NCI-H2081 (cell line): ENCODE measurements at places on chromosomes 3 and 15.
A peak's percentile ranks its signal among the peaks of the same experiment; 100 is the strongest.

GRCh38 chr3:16671690-16672089, 66.5 kb upstream of the DAZL start:
- no peak for DNase-seq

DNA sequence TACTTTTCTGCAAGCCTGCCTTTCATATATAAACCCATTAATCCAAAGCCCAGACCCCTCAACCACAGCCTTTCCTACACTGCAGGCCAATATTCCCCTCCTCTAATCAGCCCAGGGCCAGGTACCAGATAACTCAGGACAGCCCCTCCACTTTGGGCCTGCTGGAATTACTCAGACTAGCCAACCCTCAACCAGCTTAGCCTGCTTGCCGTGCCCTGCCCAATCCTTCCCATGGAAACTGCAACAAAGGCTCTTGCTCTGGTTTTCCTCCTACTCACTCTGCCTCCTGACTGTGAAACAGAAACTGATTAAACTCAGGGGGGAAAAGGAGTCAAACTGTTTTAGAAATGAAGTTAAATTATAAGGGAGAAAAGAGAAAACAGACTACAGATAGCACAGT, 248.1 kb downstream of the KLF13 start:
- DNase-seq, result no peak

DNA sequence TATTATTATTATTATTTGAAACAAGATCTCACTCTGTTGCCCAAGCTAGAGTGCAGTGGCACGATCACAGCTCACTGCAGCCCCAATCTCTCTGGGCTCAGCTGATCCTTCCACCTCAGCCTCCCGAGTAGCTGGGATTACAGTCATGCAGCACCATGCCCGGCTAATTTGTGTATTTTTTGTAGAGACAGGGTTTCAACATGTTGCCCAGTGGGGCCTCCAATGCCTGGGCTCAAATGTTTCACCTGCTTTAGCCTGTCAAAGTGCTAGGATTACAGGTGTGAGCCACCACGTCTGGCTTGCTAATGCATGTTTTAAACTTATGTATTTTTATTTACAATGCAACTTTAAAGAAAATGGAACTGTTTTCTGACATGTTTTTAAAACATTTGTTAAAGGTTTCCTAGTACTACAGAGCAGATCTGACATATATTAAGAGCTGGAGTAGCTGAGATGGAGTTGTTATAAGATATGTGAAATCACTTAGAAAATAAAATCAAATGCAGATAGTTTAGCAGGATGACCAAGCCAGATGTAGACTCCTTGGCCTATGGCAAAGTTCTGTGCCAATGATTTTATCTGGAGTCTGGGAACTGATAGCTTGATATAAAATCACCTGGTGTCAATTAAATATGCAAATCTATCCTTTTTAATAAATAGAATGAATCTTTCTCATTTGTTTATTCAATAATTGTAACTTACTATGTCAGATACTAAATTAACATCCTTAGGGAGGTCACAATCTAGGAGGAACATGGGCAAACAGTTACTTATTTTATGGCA, 310.1 kb upstream of the NAALADL2 start:
- peak; percentile 94 for DNase-seq

DNA sequence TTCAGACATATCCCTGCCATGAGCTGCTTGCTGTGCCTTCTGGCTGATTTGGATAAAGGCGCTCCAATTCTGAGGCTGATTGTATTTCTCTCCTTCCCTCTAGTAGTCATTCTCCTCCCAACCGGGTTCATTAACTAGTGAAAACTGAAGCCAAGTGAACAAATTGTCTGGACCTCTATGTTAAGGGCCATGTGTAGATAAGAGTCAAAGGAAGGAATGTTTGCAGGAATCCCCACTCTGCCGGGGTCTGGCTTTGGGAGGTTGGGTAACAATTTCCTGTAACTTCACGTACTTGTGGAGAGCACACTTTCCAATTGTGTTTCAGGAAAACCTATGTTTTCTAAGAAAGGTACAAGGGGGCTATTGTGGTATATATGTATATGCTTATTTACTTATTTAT, 38.2 kb upstream of the SUCLG2 start:
- DNase-seq, result no peak

- DNase-seq, result no peak
These were observed 54.1 kb downstream of the RORA start for GRCh38 chr15:61175024-61175423.

- DNase-seq, result no peak
These were observed 123.1 kb downstream of the APBA2 start for GRCh38 chr15:29008846-29009245.

DNA sequence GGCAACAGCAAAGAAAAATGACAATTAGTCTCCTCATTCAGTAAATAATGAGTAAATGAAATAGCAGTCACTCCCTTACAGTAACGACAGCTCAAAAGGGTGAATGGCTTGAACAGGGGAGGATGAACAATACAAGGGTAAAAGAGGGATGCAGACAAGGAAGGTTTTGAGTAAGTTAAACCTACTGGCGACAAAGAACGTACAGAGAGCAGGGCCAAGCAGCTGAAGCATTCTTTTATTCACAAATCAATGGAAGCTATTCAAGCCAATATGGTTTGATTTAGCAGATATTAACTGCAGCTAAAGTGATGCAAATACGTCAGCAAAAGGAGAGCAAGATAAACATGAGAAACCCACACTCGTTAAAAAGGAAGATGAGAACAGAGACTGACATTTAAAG, 90.7 kb upstream of the ICE2 start:
- DNase-seq, result no peak

DNA sequence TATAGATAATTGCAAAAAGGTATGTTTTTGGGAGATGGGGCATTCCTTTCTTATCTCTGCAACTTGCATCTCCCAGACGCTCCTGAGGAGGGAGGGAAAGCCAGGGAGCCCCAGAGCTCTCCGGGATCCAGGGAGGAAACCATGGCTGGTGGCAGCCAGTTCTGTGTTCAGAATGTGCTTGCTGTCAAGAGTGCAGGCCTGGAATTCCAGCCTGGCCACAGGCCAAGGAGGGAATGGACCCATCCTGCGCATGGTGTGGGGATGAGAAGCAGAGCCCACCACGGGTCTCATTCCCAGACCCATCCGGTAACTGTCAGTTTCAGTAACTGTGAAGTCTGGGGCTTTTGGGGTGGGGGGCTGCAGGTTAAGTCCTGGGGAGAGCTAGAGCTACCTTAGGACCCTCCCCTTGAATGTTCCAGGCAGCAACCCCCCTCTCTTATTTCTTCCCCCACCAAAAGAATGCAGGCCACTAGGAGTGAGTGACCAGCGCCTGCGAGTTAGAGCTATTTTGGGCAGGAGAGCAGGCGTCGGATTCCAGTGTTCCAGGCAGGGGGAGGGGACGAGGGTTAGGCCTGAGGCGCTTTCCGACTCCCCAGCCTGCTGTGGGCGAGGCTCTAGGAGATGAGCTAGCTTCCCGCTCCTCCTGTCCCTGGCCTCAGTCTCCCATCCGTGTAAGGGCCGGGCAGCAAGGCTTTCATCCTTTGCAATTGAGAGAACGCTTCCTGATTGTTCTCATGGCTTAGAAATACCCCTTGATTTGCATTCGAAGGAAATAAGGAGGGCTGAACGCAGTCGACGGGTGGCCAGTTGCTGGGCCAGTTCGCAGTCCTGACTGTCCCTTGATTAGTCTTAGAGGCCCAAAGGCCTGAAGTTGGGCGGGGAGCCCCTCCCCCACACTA, 781 bp upstream of the DAG1 start:
- DNase-seq, result peak; percentile 31

- DNase-seq, result no peak
These were observed 154.0 kb upstream of the GOLGA6L4 start for GRCh38 chr15:84081391-84082168.

DNA sequence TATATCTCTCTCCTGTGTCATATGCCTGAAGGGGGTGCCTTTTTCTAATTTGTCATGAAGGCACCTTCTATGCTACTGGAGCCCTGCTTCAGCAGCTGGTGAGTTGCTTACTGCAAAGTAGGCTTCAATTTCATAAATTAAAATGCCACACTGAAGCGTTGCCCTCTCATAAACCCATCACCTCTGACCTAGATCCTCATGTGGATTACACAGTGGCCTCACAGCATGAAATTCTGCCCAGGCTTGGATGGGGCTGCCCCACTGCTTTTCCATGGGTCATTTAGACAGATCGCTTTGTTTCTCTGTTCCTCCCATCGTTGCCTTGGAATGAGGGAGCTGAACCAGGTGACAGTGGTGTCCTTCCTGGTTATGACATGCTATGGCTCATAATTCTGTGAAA, 131.2 kb downstream of the RPL22L1 start:
- DNase-seq, result no peak

GRCh38 chr15:78149805-78150751, 916 bp downstream of the IDH3A start:
- DNase-seq, result peak; percentile 30

DNA sequence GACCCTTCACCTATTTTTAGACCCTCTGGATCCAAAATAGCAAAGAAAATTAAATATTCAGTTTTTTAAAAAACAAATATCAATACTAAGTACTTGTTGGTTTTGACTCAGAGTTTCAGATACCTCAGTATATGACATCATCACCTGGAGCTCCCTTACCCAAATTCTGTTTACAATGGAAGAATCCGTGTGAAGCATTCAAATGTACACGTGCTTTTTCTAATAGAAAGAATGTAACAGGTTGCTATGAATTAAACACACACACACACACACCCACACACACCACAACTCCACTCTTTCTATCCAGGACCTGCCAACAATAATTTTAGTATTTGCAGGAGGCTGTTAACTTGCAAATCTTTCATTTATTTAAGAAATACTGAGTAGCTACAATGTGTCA, 221.8 kb downstream of the THRB start:
- DNase-seq, result no peak

DNA sequence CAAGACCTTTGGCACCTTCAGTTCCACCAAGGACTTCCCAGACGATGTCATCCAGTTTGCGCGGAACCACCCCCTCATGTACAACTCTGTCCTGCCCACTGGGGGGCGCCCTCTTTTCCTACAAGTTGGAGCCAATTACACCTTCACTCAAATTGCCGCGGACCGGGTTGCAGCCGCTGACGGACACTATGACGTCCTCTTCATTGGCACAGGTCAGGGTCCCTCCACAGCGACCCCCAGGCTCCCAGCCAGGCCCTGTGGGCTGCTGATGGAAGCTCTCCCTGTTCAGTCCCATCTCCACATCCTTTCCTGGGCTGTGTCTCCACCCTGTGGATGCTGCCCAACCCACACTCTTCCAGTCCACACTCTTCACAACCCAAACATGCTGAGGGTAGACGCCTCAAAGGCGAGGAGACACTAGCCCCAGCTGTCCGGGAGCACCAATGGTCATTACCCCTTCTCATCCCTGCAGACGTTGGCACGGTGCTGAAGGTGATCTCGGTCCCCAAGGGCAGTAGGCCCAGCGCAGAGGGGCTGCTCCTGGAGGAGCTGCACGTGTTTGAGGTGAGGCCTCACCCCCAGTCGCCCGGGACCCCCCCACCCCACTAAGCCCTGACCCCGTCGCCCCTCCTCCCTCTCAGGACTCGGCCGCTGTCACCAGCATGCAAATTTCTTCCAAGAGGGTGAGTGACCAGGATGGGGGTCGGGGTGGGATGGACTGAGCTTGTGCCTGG, 4.3 kb upstream of the LSMEM2 start:
- peak; percentile 44 for DNase-seq

GRCh38 chr3:73207946-73208440, 146.5 kb downstream of the EBLN2 start:
- no peak for DNase-seq
